ENCODE measurements at places on chromosomes 3 and 15. TPM values are rescaled to one million over a fixed set of nuclear protein-coding genes. Genes with fewer than 3 reads are reported as not detected.

RRP9 gene
- 14.9 TPM for total RNA-seq

MEX3B gene
- 1.9 TPM for total RNA-seq

NANOGP8 gene
- 1.2 TPM for total RNA-seq

LAMB2 gene
- total RNA-seq = 589 TPM

USP50 gene
- total RNA-seq = 2.2 TPM

SNTN gene
- total RNA-seq = not detected

RPUSD2 gene
- 4.3 TPM for total RNA-seq

GATA2 gene
- total RNA-seq = 24.7 TPM

CAPN3 gene
- 16.1 TPM for total RNA-seq

ALAS1 gene
- total RNA-seq = 33.0 TPM

Data from tibial nerve (tissue), 4 donors.